NT2/D1 (cell line): ENCODE measurements at places on chromosomes 4 and X.
A peak's percentile ranks its signal among the peaks of the same experiment; 100 is the strongest.

DNA sequence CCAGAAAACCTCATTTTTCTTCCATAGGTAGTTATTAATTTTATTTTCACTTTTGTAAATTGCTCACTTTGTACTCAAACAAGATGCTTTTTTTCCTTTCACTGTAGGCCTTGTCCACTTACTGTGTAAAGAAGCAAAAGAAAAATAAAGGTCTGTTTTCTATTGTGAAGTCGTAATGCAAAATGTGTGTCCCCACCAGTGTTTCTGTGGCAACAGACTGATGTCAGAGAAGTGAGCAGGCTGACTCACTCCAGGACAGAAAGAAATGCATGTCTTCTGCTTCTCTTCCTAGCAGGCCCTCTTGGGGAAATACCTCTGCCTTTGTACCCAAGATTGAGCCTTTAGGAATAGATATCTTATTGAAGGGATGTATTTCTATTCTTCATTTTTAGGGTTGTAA, 30.3 kb downstream of the INPP4B start:
- DNase-seq = no peak

DNA sequence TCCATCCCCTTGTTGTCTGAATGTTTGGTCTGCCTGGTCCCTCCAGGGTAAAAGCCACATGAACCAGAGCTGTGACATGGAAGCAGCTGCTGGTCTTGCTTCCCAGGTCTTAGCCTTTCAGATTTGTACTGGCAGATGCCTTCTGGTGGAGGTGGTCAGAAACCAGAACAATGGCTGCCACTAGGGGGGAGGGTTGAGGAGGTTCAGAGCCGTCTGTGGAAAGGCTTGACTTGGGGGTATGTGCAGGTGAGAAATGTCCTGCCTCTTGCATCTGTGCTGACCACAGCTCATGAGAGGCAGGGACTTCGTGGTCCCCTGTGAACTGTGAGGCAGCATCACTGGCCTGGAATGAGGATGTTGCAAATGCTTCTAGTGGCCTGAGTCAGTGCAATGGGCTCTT, 144.2 kb upstream of the WDR1 start:
- DNase-seq = no peak

DNA sequence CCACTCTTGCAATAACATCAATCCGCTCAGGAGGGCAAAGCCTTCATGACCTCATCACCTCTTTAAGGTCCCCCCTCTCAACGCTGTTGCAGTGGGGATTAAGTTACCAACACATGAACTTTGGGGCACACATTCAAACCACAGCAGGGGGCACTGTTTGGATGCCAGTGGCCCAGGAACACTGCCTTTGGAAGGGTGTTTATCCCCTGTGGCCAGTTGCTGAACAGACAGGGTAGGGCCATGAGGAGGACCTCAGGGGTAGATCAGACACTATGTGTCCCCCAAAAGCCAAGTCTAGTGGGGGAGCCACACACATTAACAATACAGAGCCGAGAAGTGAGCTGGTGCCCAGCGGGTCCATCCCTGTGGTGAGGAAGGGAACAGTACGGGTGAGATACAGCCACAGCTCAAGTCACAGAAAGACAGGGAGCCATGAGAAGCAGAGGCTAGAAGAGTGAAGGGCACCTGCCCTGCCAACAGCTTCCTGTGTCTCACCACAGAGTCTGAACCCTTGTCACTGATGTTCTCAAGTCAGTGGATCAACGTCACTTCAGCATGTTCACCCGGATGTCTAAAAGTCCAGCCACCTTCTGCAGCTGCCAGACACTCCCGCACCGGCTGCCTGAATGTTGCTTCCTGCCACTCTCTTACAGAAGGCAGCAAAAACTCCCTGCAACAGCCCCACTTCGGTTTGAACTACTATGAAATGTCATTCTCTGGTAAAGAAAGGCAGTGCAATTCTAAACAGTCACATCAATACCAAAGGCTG, 19.9 kb upstream of the MXD4 start:
- no peak for DNase-seq

DNA sequence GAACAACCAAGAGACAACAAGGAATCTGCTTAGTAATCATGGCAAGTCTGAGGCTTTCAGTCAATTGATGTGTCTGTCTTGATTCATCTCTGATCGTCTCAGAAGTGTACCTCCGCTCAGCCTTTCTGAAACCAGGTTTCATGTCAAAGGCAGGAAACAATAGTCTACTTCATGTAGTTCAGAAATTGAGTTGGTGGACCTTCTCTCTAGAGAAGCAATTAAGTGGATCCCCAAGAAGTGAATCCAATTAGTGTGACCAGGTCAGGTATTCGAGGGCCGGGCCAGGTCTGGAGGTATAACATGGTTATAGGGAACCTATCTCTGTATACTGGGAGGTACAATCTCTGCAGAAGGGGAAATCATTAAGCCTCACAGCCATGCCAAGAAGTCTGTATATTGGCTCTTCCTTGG, 32.0 kb downstream of the DAPP1 start:
- no peak for DNase-seq

DNA sequence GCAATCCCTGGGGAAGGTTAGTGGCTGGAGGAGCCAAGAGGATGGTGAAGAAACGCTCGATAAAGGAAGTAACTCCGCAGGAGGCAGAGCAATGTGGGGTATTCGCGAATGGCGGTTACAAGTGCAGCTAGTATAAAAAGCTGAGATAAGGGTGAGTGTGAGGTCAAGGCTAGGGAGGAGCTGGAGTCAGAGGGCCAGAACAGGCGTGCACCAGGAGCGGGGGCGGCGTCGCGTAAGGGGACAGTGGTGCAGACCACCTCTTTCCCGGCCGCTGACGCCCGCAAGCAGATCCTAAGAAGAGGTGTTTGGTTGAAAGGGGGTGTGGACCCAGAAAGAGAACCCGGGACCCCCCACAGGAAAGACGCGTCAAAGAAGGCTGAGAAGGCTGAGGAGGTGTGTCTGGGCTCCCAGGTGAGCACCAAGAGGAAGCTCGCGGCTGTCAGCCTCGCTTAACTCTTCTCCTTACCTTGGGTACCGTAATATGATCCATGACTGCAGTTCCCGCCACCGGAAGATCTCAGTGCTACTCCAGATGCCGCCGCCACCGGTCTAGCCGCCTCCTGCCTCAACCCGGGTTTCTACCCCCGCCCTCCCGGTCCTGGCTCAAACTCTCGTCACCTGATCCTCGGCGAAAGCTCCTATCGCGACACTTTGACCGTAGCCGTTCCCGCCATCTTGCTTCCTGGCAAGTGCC, at the start of gene MTMR8:
TSS of gene MTMR8 (minus strand) at position 579 of the 694 bp plus-strand sequence. CDS start at position 490, 89 bp downstream.
- peak; percentile 80 for DNase-seq

GRCh38 chr4:49000806-49001205, 14.7 kb downstream of the CWH43 start:
- DNase-seq = no peak

DNA sequence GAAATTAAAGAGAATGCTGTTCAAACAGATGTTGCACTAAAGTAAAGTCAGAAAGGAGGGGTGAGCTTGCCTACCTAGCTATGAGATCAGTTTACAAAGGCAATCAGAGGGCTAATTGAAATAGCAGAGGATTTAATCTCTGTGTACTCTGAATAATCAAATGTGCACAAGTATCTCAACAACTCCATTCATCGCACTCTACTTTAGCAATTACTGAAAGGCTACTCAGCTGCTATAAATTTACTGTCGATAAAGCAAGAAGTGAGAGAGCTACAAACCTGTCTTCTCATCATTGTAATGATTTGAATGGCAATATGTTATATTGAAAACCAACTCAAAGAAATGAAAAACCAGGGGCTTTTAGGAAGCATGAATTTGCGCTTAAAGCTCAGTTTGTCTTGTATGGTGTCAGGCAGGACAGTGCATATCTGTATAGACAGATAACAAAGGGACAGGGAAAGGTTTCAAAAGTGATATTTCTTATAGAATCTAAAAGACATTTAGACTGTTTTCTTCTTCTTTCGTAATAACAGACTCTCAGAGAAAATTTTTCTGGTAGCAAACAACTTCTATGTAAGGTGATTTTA, 34.8 kb downstream of the GC start:
- DNase-seq = no peak

- DNase-seq = no peak
Measured at GRCh38 chr4:4868758-4869723, 9.6 kb downstream of the MSX1 start.

DNA sequence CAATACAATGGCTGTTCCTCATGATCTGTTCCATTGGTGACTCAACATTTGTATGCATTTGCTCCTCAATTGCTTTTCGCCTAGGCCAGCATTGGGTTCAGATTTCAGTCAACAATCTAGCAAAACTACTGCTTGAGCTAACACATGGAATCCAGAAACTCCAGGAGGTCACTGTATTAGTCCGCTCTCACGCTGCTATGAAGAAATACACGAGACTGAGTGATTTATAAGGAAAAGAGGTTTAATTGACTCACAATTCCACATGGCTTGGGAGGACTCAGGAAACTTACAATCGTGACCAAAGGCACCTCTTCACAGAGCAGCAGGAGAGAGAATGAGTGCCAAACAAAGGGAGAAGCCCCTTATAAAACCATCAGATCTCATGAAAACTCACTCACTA, 67.1 kb downstream of the RXFP1 start:
- no peak for DNase-seq

DNA sequence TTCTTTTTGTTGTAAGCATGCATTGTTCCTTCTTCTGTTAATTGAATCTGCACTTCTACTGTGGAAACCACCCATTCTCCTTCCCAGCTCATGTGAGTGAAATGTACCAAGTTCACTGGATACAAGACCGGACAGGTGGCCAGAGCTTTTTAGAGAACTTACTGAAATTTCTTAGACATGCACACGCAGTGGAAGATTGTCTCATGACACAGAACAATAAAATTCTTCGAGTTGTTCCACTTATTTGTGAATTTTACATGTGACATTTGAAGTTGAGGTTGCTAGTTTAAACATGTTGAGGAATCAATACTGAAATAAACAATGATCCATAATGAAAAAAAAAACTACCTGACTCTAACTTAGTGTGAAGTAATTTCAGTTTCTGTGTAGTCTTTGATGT, 568.0 kb downstream of the TECRL start:
- no peak for DNase-seq

DNA sequence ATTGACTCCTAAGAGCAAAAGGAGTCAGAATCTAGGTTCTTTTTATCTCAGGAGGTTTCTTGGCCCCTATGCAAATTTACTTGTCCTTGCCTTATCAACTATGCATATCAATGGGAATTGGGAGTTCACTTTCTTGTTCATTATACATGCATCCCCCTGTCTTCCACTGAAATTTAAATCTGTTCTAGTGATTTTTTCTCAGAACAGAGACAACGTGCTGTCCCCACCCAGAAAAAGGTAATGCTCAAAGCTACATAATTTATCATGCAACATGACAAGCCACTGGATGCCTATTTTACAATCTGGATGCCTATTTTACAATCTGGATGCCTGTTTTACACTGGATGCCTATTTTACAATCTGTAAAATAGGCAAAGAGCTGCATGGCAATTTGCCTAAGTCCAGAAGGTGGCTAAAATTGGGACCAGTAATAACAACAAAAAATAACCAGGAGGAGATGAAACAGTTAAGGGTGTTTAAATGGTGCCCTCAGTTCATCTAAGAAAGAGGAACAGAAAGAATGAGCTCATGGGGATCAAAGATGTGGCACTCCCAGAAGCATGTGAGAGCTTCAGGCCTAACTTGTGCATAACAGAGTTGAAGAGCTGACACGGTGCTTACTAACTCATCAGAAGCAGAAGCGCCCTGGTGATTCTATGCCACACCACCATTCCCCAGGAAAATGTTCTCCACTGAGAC, 537.8 kb upstream of the BOD1L1 start:
- no peak for DNase-seq

DNA sequence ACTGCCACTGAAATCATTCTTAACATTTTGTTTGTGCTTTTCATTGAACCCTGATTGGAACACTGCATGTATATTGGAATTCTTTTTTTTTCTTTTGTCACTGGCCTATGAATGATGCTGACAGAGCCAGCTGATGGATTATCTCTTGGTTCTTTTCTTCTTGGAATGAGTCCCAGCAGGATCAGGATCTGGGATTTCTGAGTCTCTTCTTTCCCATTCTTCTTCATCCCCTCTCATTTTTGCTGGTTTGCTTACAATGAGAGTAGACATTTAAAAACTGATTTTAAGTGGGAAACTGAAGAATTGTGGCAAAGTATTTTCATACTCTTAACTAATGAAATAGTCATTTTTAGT, 9.0 kb downstream of the DCUN1D4 start:
- DNase-seq = no peak

DNA sequence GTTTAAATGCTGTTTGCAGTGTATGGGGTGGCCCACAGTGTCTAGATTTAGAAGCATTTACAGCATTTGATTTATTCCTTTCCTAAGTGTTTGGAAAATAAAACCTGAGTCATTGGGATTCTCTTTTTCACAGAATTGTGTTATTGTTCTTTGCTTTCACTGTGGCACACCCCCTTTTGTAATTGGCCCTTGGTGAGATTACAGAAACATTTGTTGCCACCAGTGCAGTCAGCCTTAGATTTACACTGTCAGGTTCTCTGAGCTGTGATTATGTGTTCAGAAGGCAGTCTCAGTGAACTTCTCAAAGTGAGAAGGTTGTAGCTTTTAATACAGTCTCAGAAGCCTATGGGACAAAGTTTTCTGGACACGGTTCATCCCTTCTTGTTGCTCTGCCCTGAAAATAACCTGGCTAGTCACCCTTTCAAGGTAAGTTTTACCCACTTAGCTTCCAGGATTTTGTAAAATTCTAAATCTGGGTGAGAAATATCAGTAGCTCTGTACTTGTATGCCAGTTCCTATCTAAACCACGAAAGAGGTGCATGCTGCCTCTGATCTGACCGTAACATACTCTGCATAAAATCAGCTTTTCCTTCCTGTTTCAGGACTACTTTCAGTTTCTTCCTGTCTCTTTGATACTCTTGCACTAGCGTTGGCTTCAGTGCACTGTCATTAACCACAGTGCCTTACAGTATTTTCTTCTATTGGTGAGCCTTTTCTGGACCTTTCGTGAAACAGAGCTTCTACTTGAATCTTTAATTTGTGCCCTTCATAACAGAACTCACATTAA, 12.6 kb downstream of the RUFY3 start:
- no peak for DNase-seq

DNA sequence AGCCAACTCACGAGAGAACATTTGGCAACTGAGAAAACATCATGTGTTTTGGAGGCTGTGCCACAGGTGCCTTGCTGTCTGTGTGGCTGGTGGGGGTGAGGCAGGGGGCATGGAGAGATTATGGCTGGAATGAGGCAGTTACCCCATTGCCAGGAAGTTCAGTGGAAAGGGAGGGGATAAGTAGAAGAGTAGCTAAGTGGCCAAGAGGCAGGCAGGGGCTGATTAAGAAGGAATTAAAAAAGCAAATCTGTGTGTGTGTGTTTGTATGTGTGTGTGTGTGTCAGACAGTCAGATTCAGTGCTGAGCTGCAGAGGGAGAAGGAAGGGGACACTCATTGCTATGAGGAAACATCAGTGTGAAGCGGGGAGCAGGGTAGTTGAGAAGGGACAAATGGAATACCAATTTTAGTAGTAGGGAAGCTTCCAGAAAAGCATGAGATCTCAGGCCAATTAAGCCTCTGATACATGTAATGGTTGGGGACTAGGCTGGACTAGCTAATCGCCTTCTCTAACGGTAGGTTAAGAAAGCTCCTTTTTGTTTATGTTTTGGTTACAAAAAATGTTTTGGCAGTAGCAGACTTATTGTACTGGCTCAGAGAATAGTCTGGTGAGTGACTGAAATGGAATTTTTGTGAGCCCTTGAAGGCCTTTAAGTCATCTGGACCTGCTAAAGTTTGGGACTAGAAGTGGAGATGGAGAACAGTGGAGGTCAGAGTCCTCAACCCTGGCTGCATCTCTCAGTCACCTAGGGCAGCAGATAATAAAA, 18.5 kb downstream of the TMEM164 start:
- DNase-seq = no peak

GRCh38 chr4:138598226-138598625, 356.1 kb upstream of the SLC7A11 start:
- no peak for DNase-seq

- DNase-seq = peak; percentile 20
Measured at GRCh38 chr4:138182838-138183426, 59.2 kb downstream of the SLC7A11 start.

- DNase-seq = no peak
Measured at GRCh38 chr4:3714642-3715001, 51.6 kb upstream of the ADRA2C start.
